ENCODE measurements at places on chromosomes 3 and 15. TPM values are rescaled to one million over a fixed set of nuclear protein-coding genes. Genes with fewer than 3 reads are reported as not detected.
A peak's percentile ranks its signal among the peaks of the same experiment; 100 is the strongest.

DNA sequence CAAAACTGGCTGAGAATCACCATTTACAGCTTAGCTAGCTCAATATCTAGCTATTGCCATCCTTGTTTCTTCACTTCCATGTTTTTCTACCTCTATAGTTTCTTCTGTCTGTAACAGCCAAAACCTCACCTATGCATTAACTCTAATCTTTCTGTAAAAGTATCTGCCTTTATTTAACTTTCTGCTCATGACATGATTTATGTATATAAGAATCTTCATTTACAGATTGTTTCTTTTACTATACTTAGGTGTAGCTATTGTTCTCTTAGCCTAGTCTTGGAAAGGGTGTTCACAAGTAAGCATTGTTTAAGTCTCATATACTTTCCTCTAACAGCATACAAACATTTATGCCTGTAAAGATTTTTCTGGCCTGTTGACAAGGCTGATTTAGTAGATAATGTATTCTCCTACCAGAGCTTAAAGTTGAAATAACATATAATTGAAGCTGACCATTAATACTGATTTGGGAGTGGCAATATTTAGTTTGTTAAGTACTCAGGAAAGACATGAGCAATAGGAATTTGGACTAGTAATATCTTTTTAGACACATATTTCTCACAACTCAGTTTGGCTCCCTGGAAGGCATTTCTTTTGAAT is 9.4 kb downstream of the FILIP1L start:
- DNase-seq = no peak

DNA sequence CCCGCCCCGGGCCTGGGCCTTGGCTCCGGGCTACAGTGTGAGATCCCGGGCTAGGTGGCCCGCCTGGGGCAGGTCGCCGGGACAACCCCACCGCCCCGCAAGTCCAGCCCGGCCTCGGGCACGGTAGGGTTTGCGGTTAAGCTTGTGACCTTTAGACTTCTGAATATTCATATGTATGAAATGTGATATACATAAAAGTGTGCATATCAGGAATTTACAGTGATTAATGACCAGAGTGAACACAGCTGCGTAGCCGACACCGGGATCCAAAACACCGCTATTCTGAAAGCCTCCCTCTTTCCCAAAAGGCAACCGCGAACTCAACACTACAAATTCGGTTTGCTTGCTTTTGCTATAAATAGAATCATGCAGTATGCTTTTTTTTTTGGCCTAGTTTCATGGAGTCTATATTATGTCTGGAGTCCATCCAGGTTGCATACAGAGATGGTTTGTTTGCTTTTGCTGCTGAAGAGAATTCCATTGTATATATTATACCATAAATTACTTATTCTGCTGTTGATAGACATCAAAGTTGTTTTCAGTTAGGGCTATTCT is 636 bp upstream of the SNRPA1 start:
- no peak for DNase-seq

ENTPD3 gene
- total RNA-seq = 5.9 TPM

DVL3 gene
- 53.8 TPM for total RNA-seq

GPR27 gene
- total RNA-seq = 4.0 TPM

DNA sequence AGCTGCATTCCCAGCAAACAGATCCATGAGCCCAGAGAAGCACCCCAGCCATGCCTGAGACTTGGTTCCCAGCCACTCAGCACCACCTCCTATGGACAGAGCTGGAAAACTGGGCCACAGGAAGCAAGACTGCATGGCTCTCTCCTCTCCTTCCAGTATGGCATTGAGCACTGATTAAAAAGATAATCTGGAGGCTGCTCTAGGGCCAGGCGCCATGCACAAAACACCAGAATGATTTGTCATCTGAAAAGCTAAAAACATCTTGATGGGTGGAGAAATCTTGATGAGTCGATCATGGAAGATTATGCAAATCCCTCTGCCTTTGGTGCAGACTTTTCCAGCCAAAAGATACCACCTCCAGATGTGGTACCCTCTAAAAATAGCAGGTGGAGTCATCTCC is 62.7 kb upstream of the MRPS22 start:
- DNase-seq = no peak

- no peak for DNase-seq
Measured at GRCh38 chr15:74227968-74228722, 8.0 kb upstream of the CCDC33 start.

- DNase-seq = no peak
Measured at GRCh38 chr3:135444058-135444457, 521.5 kb upstream of the PPP2R3A start.

DNA sequence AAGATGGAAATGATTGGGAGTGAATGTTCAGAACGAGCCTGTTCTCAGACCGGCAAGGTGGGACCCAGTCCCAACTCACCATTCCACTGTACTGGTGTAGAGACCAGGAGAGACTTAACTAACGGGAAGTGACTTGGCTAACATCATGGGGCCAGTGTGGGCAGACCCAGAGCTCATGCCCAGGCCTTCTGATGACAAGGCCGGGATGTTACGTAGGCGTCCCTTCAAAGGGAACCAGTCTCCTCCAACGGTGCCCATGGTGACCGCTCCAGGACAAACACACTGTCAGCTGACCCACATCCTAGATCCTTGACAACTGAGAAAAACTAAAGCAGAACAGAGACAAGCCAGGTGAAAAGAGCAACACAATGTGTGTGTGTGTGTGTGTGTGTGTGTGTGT is 128.4 kb upstream of the HACD2 start:
- no peak for DNase-seq

GRCh38 chr15:80703965-80704364 is 8.9 kb downstream of the ABHD17C start:
- no peak for DNase-seq

DNA sequence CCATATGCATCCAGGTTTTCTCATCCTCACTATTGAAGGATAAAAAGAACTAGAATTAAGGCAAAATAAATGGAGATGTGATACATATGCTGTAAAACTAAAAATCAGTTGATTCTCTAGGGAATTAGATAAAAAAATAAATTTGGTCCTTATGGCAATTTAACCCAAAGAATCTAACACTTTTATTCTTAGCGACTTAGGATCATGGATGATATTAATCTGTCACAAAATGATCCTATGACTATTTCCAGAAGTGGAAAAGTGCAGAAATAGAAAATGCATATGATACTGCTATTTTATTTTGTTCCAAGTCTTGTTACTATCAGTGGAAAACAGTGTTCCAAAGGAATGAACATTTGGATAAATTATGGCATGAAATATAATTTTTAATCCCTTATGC is 746.3 kb downstream of the ROBO2 start:
- no peak for DNase-seq

SCAANT1 gene
- not detected for total RNA-seq

NUP210 gene
- total RNA-seq = 3.1 TPM

PDE8A gene
- 18.7 TPM for total RNA-seq

DNA sequence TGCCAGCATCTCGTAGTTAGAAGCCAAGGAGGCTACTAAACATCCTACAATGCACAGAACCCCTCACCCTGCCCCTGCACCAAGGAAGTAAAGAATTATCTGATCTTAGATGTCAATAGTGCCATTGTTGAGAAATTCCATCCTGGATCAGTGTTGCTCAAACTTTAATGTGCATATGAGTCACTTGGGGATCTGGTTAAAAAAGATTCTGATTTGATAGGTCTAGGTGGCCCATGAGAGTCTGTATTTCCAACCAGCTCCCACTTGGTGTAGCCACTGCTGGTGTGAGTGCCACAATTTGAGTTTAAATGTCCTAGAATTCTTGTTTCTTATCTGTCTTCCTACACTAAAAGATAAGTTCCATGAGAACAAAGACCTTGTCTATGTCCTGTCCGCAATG is 43.7 kb downstream of the TMEM45A start:
- DNase-seq = no peak

GRCh38 chr15:70210076-70210475 is 112.4 kb upstream of the TLE3 start:
- no peak for DNase-seq

PLIN1 gene
- total RNA-seq = 37.4 TPM

LSAMP gene
- total RNA-seq = 4.8 TPM

- peak; percentile 67 for DNase-seq
Measured at GRCh38 chr3:134333522-134334181, 40.6 kb downstream of the AMOTL2 start.

- DNase-seq = no peak
Measured at GRCh38 chr3:141561426-141562034, 74.7 kb downstream of the RASA2 start.

DNA sequence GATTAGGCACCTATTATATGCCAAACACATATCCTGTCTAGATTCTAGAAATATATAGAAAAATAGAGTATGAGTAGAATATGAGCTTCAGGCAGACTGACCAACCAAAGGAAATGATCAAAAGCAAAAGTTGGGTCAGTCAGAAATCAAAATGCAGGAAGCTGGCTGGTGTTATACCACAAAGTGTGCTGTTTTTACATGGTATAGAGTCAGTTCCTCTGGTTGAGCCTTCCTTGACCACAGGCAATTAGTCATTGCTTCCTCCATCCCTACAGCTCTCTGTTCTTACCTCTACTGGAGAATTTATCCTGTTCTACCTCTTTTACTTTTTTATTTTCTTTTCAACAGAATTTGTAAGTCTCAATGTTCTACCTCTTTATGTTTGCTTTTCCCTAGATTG is 149.8 kb downstream of the TMCO5A start:
- DNase-seq = no peak

TERC gene
- total RNA-seq = 45.8 TPM

DNA sequence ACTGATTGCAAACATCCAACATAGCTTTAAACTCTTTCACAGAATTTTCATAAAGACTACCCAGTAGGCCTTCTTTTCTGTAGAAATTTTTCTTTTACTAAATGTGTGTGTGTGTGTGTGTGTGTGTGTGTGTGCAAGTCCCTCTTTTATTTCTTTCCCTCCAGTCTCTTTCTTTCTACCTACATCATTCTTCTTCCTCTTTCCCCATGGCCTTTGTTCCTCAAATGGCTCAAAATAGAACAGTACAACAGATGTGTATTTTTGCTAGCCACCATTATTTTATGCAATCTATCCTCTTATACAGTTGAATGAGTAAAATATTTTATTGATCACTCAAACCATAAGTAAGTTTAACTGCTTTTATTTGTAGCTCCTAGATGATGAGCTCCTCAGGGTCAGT is 76.4 kb downstream of the USF3 start:
- DNase-seq = no peak

DNA sequence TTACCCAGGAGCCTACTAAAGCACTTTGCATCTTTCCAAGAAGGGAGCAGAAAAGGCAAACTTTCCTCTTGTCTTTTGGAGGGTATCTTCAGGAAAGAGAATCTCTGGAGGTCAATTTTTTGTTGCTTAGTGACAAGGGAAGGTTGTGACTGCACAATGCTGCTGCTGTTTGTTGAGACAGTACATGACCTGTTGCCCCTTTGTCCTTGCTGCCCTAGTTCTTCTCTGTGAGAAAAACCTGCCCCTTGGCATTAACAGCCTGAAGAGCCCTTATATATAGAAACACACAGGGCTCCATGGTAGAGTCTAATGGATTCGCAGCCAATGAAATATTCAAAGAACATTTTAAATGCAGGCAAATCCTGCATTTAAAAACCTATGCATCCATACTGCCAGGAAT is 20.3 kb downstream of the KLHDC8B start:
- DNase-seq = no peak

- DNase-seq = no peak
Measured at GRCh38 chr15:81095690-81096365, 38.2 kb upstream of the CFAP161 start.

DNA sequence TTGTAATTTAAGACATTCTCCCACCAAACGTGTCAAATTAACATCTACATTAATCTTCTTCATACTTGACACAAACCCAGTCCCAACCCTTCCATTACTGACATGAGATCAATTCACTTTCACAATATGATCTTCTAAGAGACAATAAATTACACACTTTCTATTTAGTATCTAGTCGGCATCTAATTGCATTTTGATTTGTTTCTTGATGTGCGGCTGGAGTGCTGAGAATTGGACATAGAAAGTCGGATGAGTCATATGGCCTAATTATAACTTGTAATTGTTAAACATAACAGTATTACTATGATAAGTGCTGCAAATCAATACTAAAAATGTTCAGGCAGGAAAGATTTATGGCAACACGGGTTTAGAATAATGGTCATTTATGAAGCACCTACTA is 78.4 kb upstream of the RORA start:
- DNase-seq = no peak

CCR8 gene
- total RNA-seq = not detected

GRCh38 chr3:112925969-112926368 is 48.9 kb downstream of the CD200R1 start:
- DNase-seq = no peak

DNA sequence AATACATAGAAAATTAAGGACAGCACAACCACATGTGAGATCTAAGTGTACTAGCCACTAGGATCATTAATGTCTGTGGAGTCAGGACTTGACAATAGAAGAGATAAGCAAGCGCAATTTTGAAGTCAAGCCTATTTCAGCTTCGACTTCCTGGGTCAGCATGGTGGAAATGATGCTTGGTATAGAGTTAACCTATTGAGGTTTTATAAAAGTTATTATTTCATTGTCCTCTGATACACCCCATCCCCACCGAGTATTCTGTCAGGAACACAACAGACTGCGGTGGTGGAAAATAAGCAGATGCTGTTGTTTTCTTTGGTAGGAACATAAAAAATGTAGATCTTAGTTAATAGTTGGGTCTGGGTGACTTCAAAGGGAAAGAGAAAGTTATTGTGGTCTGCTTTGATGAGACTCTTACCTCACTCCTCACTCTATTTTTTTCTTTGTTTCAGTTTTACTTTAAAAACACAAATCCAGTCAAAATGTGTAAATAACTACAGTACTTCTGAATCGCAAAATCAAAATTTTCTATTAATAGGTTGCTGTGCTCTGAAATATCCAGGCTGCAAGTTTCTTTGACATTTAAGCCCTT is 82.1 kb downstream of the IL5RA start:
- no peak for DNase-seq

- DNase-seq = no peak
Measured at GRCh38 chr15:76860201-76860600, 44.9 kb downstream of the SCAPER start.

Measured in suprapubic skin (tissue), 4 donors.